ENCODE measurements at places on chromosomes 16 and 17.
A peak's percentile ranks its signal among the peaks of the same experiment; 100 is the strongest.

- DNase-seq = no peak
Measured at GRCh38 chr17:79784353-79785016, 6.5 kb downstream of the CBX2 start.

DNA sequence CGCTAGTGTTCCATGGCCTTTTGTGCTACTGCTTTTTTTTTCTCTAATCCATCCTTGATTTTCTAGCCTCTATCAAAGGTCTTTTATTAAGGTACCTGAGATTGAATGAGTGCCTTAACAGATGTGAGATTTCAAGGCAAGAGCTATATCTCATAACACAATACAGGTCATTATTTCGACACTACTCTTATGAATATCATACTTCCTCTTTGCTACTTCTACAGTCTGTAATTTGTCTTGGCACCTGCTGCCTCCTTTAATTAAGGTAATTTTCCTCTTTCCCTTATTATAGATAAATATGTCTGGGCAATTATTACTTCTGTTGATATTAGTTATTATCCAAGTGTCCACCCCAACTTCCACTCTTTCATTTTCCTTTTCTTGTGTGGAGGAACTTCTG is 5.3 kb downstream of the KRT28 start:
- no peak for DNase-seq

DNA sequence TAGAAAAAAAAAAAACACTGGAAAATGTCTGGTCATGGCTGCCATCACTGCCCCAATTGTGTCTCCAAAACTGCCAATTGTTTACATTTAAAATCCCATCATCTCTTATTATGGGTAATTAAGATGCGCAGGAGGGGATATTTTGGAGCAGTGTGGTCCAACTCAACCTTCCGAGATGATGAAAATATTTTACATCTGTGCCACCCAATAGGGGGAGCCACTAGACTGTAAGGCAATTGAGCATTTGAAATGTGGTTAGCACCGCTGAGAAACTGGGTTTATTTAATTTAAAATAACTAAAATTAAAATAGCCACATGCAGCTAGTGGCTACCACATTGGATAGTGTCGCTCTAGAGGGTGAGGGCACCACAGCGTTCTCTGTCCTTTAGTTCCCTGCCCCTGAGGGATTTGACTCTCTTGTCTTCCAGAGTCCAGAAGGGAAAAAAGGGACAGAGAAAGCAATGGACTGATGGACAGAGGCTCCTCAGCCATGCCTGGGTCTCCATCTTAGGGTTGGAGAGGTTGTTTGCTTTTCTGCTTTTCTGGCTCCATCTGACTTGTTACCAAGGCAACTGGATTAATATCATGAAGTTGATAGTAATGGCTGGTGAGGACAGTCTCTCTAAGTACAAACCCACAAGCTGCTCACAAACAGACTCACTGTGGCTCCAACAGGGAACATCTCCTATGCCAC is 3.5 kb downstream of the MPO start:
- DNase-seq = no peak

DNA sequence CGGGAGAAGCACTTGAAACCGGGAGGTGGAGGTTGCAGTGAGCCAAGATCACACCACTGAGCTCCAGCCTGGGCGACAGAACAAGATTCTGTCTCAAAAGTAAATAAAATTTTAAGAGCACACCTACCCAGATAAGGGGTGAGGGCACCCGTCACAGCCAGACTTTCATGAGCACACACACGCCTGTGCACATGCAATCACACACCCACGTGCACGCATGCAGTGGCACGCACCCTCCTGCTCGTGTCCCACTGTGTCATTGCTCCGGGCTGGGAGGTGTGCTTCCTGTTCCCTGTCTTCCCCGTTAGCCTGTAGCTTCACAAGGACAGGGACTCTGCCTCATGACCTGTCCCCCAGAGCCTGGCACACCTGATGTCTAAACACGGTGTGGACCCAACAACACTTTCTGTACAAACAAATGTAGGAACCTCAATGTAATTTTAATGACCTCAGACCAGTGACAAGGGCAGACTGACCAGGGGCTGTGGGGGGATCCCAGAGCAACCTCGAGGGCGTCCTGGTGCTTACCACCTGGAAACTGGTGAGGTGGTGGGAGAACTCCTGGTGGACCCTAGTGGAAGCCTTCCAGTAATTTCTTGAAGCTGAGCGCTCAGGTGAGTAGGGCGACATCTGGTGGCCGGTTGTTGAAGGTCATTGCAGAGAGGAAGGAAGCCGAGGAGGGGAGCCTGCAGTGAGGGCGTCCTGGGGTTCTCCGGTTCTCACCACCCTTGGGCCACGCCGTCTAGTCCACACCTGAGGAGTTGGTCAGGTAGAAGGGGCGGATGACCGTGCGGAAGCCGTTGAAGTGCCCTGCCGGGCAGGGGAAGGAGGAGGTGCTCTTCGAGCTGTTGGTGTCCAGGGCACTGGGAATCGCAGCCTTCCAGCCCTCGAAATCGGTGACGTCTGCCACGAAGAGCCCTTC is 8.6 kb downstream of the LGALS3BP start:
- DNase-seq = peak; percentile 75

- no peak for DNase-seq
Measured at GRCh38 chr17:16945136-16945482, 26.8 kb downstream of the TNFRSF13B start.

- no peak for DNase-seq
Measured at GRCh38 chr17:73067075-73067474, 25.4 kb downstream of the SLC39A11 start.

GRCh38 chr17:82832411-82832810 is 7.4 kb downstream of the ZNF750 start:
- DNase-seq = no peak

DNA sequence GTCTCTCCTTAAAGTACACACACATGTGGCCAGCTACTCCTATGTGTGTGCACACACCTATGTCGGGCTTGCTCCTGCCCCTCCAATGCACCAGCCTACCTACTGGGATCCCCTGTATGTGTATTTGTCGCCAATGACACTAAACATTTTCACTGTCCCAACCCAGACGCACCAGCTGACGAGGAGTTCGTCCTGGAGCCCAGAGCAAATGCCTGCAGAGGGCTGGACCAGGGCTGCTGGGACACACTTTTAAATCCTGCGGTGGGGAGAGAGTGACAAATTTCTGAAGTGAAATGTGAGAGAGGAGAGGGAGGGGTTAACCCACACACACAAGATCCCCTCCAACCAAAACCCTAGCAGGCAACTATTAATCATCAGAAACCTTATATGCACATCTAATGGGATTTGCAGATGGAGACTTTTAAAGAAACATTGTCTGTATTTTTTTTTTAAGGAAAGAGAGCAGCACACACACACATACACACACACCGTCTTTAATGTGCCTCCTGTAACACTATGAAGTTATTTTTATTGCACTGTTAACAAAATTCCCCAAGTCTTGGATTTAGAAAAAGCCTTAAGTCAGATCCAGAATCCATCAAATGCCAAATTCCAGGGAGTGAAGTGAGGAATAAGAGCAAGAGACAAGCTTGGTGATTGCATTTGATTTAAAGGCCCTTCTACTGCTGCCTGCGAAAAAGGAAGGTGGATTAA is at the start of gene MEOX1:
TSS of gene MEOX1 (minus strand) at position 224 of the 714 bp plus-strand sequence. CDS start 388 bp downstream, outside the sequence.
- peak; percentile 27 for DNase-seq

DNA sequence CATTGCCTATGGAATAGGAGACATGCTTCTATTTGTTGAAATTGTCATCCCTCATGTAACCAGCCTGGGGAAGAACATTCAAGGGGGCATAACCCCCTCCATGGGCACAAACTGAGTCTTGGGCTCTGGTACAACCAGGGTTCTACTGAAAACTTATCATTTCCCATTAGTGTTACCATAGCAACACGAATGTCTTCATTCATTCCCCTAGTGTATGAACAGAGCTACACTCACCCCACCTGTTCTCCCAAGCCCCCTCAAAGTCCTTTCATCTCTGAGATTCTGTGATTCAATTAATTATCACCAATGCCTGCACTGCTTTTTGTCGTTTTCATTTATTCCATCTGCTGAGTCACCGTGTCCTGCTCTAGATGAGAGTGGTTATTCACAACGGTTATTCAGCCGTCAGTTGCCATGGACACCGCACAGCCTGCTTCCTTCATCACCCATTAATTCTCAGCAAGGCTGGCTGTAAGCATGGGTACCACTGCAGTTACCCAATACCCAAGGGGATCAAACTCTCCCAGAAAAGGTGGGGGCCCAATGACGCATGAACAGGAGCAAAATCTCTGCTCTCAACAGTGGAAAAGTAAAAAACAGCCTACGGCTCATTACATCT is 1.6 kb upstream of the GAST start:
- peak; percentile 8 for DNase-seq
